Effector CD8-positive, alpha-beta T cell (primary cell): ENCODE measurements at places on chromosomes 13 and 19.

GRCh38 chr19:35911790-35912189 lies 3.7 kb upstream of the TYROBP start:
- no peak for DNase-seq

DNA sequence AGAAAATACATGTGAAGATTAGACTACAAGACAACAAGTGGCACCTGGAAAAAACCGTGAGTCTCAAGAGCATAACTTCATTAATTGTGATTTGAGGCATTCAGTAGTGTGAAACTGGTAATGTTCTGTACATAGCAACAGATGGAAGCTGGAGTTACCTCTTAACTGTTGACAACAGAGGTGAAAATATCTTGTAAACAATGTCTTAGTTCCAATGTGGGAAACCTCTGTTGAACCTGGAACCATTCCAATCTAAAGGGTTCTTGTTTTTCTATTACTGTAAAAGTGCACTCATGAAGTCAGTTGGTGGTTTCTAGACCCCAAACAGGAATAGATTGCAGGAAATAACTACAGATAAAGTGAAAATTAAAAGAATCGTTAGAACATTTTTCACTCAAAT lies 728.4 kb downstream of the SLITRK1 start:
- DNase-seq = no peak

- no peak for DNase-seq
These were observed 179.8 kb upstream of the NBEA start for GRCh38 chr13:34762312-34762711.

- no peak for DNase-seq
These were observed 551.4 kb upstream of the SGCG start for GRCh38 chr13:22629374-22629773.

- no peak for DNase-seq
These were observed 26.6 kb upstream of the ZNF266 start for GRCh38 chr19:9461938-9462337.

- no peak for DNase-seq
These were observed 9.5 kb downstream of the POU4F1 start for GRCh38 chr13:78593652-78594455.

DNA sequence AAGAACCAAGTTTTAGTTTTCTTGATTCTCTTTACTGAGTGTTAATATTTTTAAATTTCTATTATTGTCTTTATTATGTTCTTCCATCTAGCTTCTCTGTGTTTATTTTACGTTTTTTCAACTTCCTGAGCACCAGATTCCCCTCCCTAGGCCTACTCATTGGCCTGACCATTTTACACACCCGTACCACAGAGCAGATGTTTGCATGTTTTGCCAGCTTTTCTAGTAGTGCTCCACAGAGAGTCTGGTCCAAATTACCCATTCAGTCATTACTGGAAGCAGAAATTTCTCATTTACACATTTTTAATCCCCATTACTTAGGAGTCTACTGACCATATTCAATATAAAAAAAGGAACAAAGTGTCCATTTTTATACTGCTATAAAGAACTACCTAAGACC lies 66.9 kb downstream of the ING1 start:
- no peak for DNase-seq

GRCh38 chr13:97335488-97336134 lies 98.4 kb upstream of the RAP2A start:
- DNase-seq = no peak

DNA sequence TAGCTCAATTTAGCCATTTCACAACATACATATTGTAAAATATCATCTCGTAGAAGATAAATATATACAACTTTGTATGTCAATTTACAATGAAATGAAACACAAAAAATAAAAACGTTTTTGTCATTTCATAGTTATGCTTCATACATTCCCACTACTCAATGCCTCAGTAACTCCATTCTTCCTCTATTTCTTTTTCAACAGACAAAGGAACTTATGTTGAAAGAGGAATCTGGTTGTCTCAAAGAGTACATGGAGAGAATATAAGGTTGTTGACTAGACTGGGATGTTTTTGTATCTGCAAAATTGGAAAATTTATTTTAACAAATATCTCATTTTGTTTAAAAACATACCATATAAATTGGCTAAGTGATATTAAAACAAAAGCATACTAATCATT lies 12.8 kb downstream of the KCTD12 start:
- DNase-seq = no peak

- no peak for DNase-seq
These were observed 12.8 kb downstream of the ANKRD27 start for GRCh38 chr19:32662186-32662585.

GRCh38 chr13:49298416-49298815 lies 50.7 kb downstream of the CDADC1 start:
- no peak for DNase-seq

DNA sequence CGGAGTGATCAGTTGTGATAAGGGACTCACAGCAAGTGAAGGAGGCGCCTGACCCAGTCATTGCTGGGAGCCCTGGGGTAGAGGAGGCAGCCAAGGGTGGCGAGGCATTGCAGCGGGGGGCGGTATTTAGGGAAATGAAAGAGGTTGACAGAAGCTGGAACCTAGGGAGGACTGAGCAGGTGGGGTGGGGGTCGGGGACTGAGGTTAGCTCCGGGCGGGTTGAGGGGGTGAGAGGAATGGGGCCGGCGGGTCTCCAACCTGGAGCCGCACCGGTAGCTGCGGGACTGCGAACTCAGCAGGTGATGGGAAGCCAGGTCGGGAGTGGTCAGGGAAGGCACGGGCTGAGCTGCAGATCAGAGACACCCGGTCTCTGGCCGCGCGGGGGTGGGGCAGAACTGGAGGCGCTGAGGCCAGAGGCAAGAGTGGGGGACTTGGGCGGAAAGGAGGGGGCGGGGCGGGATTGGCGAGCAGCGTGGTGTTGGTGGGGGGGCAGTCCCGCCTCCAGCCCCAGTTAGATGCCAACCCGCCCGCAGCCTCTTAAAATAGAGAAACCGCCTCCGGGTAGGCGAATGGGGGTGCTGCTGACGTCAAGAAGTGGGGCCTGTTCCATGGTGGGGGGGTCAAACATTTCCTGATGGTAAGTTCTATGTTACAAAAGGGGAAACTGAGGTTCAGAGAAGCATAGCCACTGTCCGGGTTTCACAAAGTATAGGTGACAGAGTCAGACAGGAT lies 1.5 kb downstream of the MAST3 start:
- peak; percentile 14 for DNase-seq

DNA sequence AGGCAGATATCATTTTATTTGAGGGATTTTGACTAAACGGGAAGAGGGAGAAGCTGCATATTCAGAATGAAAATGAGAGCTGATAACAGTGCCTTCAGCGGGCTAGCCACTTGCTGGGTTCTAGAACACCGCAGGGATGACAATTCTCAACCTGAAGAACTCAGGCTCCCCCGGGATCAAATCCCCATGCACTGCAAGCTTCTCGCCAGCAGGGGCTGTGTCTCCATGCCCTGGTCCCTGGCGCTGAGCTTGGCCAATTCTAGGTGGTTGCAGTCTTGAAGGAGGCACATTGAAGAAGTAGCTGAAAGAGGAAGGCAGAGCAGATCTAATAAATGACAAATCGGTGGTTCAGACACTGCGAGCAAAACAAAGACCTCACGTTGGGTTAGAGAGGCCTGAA lies 128.7 kb downstream of the UQCRFS1 start:
- DNase-seq = no peak

GRCh38 chr19:19546751-19547162 lies 8.7 kb downstream of the CILP2 start:
- DNase-seq = no peak

GRCh38 chr19:1837625-1838105 lies 10.6 kb downstream of the REXO1 start:
- DNase-seq = peak; percentile 52

GRCh38 chr13:42100960-42101359 lies 52.5 kb downstream of the DGKH start:
- DNase-seq = no peak

DNA sequence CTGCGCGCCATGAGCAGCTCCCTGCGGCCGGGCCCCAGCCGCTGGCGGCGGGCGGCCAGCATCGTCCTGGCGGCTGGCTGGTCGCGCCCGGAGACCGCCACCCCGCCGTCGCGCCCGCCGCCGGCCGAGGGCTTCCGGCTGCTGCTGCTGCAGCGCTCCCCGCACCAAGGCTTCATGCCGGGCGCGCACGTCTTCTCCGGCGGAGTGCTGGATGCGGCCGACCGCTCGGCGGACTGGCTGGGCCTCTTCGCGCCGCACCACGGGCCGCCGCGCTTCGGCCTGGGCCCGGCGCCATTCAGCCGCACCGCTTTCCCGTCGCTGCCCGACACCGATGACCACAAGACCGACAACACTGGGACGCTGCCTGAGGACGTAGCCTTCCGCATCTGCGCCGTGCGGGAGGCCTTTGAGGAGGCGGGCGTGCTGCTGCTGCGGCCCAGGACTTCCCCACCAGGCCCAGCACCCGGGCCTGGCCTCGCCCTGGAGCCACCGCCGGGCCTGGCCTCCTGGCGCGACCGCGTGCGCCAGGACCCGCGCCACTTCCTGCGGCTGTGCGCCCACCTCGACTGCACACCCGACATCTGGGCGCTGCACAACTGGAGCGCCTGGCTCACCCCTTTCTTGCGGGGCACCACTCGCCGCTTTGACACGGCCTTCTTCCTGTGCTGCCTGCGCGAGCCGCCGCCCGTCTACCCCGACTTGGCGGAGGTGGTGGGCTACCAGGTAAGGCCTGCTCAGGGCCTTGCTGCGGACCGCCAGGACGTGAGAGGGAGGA lies 518 bp downstream of the NUDT19 start:
- peak; percentile 21 for DNase-seq

GRCh38 chr13:50131920-50132903 lies 117.0 kb downstream of the KCNRG start:
- no peak for DNase-seq

GRCh38 chr13:40383885-40384284 lies 282.6 kb downstream of the FOXO1 start:
- no peak for DNase-seq

GRCh38 chr19:48623556-48624066 lies 4.3 kb downstream of the SPHK2 start:
- DNase-seq = no peak

DNA sequence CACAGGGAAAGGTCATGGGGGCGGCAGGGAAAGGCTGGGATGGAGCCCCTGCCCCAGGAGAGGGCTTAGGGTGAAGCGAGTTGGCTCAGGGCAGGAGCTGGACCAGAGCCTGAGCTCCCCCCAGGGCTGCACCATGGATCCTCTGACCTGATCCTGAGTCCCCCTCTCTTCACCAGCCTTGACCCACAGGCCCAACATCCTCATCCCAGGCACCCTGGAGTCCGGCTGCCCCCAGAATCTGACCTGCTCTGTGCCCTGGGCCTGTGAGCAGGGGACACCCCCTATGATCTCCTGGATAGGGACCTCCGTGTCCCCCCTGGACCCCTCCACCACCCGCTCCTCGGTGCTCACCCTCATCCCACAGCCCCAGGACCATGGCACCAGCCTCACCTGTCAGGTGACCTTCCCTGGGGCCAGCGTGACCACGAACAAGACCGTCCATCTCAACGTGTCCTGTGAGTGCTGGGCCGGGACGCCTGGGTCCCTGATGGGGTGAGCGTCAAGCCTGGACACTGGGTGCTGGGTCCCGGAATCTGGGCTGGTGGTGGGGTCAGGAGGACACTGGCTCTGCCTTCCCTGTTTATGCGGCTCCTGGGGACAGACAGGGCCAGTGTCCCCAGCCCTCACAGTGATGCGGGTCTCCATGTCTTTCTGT lies 842 bp downstream of the SIGLEC9 start:
- no peak for DNase-seq

DNA sequence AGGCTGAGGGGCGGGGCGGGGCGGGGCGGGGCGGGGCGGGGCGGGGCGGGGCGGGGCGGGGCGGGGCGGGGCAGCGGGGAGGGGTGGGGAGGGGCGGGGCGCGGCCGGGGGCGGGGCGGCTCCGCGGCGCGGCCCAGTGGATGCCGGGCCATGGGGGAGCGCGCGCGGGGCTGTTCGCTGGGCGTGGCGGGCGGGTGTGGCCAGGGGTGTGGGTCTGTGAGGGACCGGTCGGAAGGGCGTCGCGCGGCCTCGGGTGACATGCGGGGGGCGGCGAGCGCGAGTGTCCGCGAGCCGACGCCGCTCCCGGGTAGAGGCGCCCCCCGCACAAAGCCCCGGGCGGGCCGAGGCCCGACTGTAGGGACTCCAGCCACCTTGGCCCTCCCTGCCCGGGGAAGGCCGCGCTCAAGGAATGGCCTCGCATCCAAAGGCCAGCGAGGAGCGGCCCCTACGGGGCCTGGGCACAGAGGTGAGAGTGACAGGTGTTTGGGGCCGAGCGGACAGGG lies at the start of gene ZFP28:
Gene ZFP28 (plus strand): TSS at position 188 of the 503 bp plus-strand sequence. CDS start 71 bp downstream, at position 259.
- DNase-seq = peak; percentile 72

DNA sequence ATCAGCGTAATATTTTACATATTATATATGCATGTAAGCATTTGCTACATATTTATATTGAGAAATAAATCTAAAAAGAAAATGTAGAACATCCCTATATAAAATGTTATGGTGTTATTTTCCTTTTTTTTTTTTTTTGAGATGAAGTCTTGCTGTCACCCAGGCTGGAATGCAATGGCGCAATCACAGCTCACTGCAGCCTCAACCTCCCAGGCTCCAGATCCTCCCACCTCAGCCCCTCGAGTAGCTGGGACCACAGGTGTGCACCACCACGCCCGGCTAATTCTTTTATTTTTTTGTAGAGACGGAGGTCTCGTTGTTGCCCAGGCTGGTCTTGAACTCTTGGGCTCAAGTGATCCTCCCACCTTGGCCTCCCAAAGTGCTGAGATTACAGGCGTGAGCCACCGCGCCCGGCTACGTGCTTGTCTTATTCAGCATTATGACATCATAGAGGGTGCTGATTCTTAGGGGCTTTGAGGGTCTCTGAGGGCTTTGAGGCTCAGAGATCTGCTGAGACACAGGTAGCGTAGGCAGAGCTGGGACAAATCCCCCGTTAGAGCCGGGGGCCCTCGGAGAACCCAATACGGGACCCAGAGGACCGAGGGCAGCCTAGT lies 101.9 kb downstream of the GADD45B start:
- DNase-seq = no peak

DNA sequence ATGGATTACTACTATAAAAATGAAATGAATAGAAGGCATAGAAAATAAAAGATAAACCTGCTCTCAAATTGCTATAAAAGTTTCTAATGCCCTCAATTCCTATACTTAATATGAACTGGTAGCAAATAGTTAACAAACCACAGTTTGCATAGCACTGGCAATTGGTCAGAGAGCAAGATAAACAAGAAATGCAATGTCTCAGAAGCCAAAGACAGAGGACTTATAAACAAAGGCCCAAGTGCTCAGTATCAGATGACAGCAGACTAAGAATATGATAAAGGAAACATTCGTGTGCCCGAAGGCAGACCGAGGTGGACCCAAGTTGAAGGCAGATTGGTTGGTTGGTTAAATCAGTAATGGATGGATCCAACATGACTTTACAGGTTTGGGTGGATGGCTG lies 50.6 kb downstream of the IPO5 start:
- no peak for DNase-seq

- no peak for DNase-seq
These were observed 29.0 kb downstream of the UPF1 start for GRCh38 chr19:18860725-18861124.

- DNase-seq = no peak
These were observed 16.9 kb downstream of the ZNF507 start for GRCh38 chr19:32362318-32362691.

DNA sequence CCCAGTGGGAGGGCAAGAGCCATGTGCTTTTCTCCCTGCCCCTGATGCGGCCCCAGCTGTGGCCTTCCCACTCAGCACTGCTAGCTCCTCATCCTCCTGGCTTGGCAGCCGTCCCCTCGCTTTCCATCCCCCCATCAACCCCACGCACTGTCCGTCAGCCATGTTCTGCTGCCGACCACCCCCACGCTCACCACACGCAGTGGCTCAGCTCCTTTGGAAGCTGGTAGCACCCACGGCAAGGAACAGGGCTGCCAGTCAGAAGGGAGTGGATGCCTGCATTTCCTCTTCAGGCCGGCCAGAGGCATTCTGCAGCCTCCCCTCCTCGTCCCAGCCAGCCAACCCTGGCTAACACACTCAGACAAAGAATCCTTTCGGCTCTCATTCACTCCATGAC lies 6.3 kb downstream of the CALM3 start:
- no peak for DNase-seq
